ENCODE measurements at places on chromosomes 11 and 22. TPM values are rescaled to one million over a fixed set of nuclear protein-coding genes. Genes with fewer than 3 reads are reported as not detected.
A peak's percentile ranks its signal among the peaks of the same experiment; 100 is the strongest.

DNA sequence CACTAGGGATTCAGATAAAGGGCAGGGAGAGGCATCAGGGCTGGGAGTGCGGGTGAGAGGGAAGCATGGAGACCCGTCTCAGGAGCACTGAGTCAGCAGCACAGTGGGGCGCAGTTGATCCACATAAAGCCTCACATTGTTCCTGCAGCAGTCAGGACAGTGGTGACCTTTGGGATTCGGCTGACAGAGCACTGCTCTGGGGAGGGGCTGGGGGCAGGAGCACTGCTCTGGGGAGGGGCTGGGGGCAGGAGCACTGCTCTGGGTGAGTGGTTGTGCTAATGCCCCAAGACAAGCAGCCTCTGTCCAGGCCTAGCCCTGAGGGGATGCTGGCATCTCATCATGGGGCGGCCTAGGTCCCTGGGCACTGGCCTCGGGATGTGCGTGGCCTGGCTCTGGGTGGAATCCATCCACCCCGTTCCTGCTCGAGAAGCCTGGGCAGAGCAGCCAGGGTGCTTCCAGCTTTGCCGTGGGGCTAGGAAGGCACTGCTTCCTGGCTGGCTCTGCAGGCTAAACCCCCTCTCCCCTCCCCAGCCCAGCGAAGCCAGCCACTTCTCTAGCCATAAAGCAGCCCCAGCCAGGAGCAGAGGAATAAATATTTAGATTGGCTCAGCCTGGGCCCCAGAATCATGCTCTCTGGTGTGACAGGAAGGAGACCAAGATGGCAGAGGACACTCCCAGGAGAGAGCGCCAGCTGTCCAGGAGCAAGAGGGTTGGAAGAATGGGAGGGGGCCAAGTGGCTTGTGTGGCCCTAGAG lies 7.3 kb downstream of the OAF start:
- no peaks in the 10 kb centered on the region for H3K36me3 ChIP-seq
- peaks cover 22% of the 10 kb centered on the region for H3K4me1 ChIP-seq
- no peaks in the 10 kb centered on the region for H3K27me3 ChIP-seq
- H3K27ac ChIP-seq: no peak overlapping the region
- H3K4me3 ChIP-seq: no peak overlapping the region
- DNase-seq: no peak

DNA sequence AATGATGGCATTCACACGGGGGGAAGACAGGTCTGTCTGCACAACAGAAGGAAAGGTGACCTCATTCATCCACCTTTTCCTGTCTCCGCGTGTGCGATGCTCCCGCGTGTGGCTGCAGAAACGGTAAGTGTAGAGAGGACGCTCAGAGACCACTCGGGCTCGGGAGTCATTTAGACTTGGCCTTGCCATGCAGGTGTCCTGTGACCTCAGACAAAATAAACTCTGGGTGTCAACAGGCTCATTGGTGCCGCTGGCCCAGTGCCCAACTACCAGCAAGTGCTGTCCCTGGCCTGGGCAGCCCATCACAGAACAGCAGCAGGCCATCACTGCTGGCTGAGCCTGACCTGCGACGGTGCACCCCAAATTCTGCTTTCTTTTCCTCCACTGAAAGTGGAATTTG lies 48.1 kb upstream of the ARFGAP3 start:
- no peaks in the 10 kb centered on the region for H3K27me3 ChIP-seq
- DNase-seq: no peak
- peaks cover 35% of the 10 kb centered on the region for H3K4me1 ChIP-seq

Gene C11orf87
- not detected for total RNA-seq

Gene SHANK2
- total RNA-seq: 0.99 TPM

GRCh38 chr11:10653946-10654810 lies 39.4 kb downstream of the IRAG1 start:
- DNase-seq: no peak
- no peak overlapping the region for H3K4me3 ChIP-seq
- peaks cover 12% of the 10 kb centered on the region for H3K36me3 ChIP-seq

Gene DRD4
- total RNA-seq: not detected

- no peaks in the 10 kb centered on the region for H3K4me1 ChIP-seq
- no peaks in the 10 kb centered on the region for H3K36me3 ChIP-seq
- no peak for DNase-seq
- H3K4me3 ChIP-seq: no peak overlapping the region
- no peaks in the 10 kb centered on the region for H3K27me3 ChIP-seq
- no peak overlapping the region for H3K27ac ChIP-seq
These were observed 115.6 kb upstream of the B3GAT1 start for GRCh38 chr11:134527382-134528243.

GRCh38 chr11:68269414-68270081 lies 2.2 kb downstream of the C11orf24 start:
- no peaks in the 10 kb centered on the region for H3K27me3 ChIP-seq
- H3K27ac ChIP-seq: peak overlapping the region; percentile 98
- peaks cover 18% of the 10 kb centered on the region for H3K4me1 ChIP-seq
- peaks cover 29% of the 10 kb centered on the region for H3K36me3 ChIP-seq
- DNase-seq: no peak

DNA sequence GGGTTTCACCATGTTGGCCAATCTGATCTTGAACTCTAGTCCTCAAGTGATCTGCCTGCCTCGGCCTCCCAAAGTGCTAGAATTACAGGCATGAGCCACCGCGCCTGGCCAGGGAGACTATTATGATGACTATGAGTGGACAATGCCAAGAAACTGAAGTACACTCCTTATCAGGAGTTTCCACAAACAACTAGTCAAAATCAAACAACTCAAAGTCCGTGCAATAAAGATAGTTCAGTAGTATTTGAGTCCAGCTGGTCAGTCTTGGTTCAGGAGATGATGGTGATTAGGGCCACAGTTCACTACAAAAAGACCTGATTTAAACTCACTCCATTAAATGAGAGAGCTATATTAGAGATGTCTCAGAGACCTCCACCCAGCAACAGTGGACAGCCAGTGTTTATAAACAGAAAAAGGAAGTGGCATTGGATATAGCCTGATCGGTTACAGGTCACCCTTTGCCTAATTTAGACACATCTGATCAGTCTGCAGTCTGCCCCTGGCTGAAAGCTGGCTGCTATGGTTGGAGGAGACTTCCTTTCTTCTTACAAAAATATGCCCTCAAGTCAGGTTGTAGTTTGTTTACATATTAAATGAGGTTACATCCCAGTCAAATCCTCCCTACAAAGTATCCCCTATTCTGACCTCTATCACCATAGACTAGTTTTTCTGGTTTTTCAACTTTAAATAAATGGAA lies 17.0 kb downstream of the CD3E start:
- no peak for DNase-seq
- no peaks in the 10 kb centered on the region for H3K36me3 ChIP-seq
- H3K27me3 ChIP-seq: no peaks in the 10 kb centered on the region
- no peak overlapping the region for H3K4me3 ChIP-seq
- no peak overlapping the region for H3K27ac ChIP-seq
